GDM1 (cell line): ENCODE measurements at places on chromosomes 11 and 22.

DNA sequence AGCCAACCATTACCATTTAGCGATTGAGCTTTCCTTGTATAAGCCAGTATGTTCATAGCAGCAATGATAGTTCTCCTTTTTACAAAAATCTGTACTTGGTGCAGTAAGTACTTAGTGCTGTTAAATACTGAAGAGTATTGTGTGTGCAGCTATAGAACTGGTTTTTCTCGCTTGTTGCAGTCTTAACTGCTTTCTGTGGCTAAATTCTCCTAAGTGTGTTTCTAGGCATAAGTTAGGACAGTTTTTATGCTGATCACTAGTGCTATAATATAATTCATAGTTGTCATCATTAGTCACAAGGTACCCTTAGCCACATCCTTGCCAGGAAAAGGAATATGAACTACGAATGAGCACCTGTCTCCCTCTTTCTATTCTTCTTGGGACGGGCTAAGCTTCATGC is 107.7 kb downstream of the GRAMD1B start:
- DNase-seq, result no peak

DNA sequence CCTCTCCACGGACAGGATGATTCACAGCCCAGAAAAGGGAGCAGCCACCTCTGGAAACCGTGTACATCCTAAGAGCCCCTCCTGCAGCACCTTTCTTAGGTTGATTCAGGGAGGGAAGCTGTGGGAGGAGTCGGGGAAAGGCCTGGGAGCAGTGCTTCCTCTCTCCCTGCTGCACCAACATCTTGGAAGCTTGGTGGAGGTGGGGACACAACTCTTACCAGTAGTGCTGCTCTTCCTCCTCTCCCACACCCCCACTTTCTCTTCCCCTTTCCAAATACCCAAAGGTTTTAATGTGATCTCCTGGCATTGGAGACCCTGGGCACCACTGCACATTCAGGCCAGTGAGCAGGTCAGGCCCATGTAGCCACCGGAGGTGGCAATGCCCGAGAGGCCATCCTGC is 46.4 kb upstream of the HORMAD2 start:
- DNase-seq, result no peak

DNA sequence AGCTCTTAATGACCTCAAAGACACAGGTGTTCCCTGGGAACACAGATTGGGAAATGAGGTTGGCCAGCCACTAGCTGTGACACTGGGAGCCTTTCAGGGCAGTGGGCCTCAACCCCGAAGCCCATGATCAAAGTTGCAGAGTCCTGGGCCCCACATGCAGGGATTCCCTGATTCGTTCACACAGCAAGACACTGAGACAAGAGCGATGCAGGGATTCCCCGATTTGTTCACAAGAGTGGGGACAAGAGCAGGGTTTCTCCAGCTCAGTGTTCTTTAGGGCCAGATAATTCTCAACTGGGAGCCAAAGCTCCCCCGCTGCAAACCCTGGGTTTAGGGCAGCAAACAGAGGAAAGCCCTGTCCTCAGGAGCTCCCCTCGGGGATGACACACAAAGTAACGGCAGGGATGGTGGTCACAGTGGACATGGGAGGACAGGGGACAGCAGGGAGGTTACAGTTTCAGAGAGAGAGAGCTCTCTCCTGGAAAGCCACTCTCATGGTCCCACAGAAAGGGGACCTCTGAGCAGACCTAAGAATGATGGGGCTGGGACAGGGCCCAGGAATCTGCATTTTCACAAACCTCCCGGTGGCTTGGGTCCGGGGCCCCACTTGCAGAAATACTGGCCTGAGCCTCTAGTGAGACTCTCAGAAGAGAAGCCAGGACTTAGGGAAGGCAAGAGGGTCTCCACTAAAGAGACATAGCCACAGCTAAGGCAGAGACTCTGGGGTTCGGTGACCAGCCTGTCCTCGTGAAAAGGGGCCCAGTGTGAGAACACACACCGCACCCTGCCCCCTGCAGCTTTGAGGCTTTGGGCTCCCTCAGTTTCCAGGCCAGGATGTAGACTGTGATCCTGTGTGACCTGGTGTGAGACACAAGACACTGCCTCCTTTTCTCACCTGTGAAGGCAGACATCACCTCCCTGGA is 7.4 kb upstream of the GNAZ start:
- DNase-seq, result no peak

DNA sequence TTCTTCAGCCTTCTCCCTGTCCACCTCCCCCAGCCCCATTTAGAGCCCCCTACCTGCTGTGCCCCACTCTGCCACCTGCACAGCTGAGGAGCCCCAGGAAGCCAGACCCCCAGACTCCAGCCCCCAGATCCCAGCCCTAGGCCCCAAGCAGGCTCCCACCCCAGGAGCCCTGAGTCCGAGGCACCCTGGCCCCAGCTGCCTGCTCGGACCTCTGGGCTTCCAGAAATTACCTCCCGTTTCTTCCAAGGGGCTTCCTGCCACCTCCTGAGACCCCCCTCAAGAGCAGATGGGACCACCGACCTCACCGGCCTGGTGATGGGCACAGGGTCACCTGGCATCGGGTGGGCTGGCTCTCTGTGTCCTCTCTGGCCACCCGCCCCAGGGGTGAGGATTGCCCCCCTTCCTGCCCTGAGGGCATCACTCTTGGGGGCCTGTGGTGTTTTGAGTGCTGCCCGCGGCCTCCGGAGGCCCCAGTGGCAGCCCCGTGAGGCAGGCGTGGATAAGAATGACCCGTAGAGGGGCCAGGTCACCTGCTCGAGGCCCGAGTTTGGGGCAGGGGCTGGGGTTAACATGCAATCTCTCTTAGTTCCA is 18.3 kb upstream of the TALDO1 start:
- DNase-seq, result no peak

DNA sequence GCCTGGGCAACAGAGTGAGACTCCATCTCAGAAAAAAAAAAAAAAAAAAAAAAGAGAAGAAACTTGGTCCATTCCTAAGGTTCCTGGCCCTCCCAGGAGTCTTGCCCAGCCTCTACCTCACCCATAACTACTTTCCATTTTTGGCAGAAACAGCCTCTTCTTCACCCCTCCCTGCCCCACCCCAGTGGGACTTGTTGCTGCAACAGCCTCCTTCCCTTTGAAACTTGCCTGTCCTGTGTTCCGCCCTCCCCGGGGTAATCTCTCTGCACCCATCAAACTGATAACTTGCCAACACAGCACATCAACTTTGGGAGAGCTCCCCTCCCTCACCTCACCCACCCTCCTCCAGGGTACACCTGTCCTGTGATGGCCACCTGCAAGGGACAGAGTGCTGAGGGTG is 10.0 kb upstream of the FAM83F start:
- no peak for DNase-seq

DNA sequence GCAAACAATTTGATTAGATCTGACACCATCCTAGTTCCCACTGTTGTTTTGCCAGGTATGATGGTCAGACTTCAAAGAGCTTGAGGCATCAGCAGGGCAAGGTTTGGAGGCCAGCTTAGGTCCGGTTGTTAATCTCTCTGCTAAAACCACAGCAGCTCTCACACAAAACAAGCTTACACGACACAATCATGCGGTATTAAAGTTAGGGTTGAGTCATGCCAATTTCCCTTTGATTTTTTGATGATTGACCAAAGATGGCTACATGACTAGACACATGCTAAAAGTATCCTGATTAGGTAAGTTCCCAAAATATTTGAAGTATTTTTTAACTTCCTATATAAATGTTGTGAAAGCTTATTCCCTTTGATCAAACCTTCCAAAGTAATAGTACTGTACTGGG is 145.9 kb downstream of the ELP4 start:
- no peak for DNase-seq

GRCh38 chr11:57426929-57427726 is at the start of gene SLC43A3:
Gene SLC43A3, minus strand, starts transcription at chr11:57427121. Its CDS starts 949 bp downstream, at chr11:57426172.
- peak; percentile 84 for DNase-seq

DNA sequence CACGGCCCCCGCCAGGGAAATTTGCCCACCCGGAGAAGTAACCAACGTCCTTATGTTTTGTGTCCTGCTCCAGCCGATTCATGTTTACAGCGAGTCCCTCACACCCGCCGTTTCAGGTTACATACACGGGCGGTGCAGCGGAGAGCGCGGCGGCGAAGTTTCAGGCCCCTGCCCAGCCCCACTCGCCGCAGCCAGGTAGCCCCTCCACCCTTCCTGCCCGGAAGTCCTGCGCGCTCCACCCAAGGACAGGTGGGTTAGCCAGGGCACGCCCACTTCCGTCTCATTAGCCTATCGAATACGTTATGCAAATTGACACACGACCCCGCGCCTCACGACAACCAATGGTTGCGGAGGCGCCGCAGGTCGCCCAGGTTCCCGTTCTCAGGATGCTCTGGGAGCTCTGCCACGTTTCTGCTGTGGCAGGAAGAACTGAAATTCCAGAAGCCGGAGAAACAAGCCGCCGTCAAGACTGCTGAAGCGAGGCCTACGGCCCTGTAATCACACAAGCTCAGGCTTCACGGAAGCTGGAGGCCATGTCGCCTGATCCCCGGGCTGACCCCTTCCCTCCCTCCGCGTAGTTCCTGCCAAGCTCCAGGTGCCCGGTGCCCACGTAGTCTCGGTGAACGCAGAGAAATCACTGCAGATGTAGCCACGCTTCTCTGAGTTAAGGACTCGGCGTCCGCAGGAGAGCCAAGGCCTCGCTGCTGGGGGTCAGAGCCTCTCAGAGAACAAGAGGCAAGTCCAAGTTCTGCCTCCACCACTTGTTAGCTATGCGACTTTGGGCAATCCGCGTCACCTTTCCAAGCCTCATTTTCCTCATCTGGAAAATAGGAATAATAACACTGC is 22.4 kb upstream of the MYH9 start:
- DNase-seq, result no peak

DNA sequence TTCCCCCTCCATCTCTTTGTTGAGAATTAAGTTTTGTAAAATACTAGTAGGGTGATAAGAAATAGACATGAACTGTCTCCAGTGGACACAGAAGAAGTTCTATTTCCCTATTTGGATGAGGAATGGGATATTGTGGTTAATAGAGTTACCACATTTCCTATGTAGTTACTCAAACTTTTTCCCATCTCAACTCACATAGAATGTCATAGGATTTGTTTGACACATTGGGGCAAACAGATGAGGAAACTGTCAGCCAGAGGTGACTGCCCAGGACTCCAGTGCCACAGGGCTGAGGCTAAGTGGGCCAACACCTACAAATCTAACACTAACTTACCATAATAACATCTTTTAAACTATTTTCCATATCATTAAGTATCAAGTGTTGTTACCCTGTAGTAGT is 58.3 kb downstream of the CCDC83 start:
- no peak for DNase-seq

- DNase-seq, result no peak
Observed at GRCh38 chr11:113249491-113249763, 65.0 kb upstream of the TTC12 start.

GRCh38 chr11:125223901-125224361 is 59.4 kb downstream of the PKNOX2 start:
- DNase-seq, result no peak

DNA sequence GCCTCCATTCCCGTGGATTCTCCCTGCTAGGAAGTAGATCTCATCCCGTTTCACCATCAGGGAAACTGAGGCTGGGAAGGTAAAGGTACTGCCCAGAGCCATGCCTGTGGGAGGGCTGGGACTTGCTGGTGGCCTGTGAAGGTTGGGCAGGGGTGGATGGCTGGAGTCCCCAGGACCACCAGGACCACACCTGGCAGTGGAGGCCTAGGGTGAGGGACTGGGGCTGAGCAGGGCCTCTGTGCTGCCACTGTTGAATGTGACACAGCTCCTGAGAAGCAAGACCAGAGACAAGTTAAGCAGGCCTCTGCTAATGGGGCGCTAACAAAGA is 26.2 kb upstream of the PRODH start:
- DNase-seq, result no peak

DNA sequence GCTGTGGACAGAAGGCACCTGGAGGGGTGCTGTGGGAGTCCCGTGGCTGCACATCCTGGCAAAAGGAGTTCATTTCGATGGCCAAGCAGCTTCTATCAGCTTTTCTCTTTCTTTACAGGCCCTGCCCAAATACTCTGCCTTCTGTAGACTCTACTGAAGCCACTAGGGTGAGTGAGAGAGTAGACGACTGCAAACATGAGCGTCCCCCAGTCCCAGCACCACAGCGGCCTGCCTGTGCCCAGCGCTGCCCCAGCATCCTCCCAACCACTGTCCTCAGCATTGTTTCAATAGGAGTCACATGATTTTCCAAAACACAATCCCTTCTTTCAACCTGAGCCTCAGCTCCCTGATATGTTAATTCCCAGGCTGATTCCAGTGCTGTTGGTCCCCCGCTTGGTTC is 110.0 kb downstream of the KIRREL3 start:
- no peak for DNase-seq

DNA sequence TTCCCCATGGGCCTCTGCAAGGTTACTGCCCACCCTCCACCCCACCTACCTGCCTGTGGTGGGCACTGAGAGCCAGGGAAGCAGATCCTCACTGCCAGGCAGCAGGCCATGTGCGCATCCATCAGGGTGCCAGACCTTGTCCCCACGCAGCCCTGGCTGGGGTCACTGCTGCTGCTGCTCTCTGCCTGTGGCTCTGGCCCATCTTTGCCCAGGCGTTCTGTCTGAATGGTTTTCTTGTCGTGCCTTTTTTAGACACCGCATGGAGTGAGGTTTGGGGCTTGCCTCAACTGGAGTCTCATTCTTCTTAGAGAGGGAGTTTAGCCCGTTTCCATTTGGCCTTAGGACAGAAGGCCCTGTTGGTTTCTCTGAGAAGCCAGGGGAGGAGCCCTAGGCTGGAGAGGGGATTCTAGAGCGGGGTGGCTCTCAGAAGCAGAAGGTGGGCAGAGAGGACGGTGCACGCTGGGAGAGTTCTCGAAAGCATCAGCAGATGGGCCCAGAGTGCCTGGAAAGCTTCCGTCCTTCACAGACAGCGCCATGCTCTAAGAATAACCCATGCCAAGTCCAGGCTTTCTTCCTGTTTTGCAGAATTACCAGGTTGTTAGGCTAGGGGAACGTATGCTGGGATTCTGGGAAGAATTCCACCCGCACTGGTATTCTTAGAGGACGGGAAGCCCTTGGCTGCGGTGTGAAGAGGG is 8.1 kb downstream of the TANGO2 start:
- no peak for DNase-seq
